Osteoblast (primary cell): ENCODE measurements at places on chromosomes 2 and 18.

DNA sequence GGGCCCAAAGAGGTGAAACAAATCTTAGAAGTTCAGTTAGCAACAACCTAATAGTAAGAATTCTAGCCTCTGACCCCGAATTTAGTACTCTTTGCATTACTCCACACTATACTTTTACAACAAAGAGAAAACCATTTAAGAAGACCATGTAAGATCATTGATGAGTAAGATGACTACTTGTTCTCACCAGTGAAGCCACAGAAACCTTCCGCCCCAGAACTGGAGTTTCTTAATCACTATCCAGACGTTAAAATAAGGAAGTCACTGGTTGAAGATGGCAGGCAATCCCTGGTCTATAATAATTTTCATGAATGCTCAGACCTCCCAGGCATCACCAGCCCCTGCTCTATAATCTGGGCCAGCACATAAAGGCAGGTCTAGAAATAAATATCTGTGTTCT, 95.0 kb downstream of the TMEM163 start:
- DNase-seq, result no peak

DNA sequence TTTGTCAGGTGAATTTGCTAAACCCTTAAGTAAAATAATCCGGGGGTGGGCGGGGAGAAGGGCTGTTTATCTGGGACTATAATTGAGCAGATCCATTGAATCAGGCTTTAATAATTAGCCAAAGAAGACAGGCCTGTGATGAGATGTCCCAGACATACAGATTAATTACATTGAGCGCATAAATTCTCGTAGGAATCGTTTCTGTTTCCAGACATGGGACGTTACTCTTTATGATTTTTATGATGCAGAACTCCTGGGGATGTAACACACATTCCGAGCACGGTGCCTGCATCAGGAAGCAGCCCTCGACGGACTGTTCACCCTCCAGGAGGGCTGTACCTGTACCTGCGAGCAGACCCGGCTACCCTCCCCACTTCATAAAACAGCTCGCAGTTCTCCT, 88.9 kb downstream of the SMIM21 start:
- no peak for DNase-seq

DNA sequence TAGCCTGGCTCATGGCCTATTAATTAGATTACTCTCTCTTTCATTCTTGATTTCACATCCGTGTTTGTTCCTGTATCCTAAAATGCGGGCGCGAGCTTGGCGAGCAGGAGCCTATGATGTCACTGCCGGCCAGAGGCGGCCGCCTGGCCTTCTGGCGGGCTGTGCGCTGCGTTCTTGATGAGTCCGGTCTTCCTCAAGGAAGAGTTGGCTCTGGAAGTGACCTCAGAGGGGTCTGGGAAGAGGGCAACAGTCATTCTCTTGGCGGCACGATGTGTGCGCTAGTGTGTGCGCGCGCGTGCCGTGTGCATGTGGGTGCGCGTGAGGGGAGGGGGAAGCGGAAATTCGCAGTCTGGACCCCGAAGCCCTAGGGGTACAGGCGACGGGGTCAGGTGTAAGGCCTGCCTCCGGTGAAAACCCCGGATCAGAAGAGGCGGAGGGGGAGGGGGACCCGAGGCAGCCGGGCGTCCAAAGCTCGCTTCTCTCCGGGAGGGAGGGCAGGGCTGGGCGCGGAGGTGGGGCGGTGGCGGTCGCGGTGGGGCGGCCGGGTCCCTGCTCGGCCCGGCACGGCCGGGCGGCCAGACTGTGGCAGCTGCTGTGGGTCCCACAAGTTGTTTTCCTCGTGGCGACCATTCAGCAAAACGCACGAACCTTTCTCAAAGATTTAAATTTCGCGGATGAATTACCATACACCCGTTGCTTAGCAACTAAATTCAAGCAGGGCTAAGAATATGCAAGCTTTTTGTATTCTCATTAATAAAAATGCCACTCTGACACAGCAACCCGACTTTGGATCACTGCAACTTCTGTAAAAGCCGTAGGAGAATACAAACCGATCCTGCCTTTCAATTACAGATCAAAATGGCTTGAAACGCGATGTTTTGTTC, 8.4 kb downstream of the POU3F3 start:
- peak; percentile 84 for DNase-seq

DNA sequence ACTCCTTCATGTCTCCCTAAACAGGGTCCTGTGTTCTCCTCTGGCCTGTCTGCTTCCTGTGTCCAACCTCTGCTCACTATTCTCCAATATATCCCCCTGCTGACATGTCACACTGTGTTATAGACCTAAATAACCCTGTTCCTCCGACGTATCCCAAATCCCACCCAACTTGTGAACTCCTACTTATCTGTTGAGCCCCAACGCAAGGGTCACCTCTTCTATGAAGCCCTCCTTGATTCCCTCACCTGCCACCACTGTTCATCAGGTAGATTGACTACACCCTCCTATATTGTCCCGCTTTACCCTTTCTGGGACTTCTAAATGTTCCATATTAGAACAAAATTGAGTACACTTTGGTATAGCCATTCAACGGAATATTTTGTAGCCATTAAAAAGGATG, 42.1 kb downstream of the PCARE start:
- DNase-seq, result peak; percentile 49

DNA sequence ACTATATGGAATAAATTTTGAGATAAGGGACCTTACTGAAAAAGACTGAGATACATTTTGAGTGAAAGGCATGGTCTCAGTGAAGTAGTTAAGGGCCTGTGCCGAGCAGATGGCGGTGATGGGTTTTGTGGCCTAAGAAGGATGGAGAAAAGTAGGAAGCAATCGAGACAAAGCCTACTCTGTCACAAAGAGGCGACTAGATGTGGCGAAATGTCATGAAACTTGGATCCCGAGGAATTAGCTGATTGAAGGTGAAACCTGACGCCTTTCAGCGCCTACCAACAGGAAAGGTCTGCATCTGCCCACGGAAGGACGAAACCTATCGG, 558 bp upstream of the CEP192 start:
- no peak for DNase-seq

DNA sequence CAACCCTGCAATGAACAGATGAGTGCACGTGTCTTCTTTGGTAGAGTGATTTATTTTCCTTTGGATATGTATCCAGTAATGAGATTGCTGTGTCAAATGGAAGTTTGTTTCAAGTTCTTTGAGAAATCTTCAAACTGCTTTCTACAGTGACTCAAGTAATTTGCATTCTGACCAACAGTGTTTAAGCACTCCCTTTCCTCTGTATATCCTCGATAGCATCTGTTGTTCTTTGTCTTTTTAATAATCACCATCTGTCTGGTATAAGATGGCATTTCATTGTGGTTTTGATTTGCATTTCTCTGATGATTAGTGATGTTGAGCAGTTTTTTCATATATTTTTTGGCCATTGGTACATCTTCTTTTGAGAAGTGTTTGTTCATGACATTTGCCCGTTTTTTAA, 1608.3 kb upstream of the ZEB2 start:
- DNase-seq, result no peak

- DNase-seq, result no peak
Measured at GRCh38 chr2:236303935-236304334, 39.7 kb upstream of the ASB18 start.

DNA sequence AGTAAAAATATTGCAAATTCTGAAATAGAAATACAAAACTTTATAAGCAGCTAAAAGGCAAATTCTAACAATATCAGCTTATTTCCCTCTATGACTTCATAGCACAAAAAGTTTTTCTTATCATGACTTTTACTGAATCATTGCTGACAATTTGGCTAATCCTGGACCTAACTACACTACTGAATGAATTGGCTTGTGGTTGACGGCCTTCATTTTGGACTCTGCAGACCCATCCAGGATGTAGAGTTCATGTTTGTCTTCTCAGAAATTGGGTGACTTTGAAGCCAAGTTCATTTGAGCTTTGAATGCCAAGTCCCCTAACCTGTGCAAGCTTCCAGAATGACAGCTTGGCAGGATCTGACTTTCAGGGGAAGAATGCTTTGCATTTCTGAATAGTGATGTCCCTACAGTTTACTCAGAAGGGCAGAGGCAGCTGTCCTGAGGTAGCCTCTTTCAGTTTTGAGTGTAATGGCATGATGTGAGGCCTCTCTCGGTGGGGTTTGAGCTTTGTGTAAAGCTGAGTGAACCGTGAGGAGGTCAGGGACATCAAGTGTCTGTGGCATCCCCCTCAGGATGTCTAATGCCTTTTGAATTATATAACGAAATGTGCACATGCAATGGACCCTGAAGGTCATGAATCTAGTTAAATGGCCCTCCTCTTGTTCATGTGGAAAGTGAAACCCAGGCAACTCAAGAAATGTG, 48.0 kb downstream of the EFEMP1 start:
- no peak for DNase-seq

GRCh38 chr2:42569116-42569711, 782 bp downstream of the MTA3 start:
- DNase-seq, result peak; percentile 94

GRCh38 chr2:176455816-176456291, 186.6 kb downstream of the MTX2 start:
- peak; percentile 34 for DNase-seq

DNA sequence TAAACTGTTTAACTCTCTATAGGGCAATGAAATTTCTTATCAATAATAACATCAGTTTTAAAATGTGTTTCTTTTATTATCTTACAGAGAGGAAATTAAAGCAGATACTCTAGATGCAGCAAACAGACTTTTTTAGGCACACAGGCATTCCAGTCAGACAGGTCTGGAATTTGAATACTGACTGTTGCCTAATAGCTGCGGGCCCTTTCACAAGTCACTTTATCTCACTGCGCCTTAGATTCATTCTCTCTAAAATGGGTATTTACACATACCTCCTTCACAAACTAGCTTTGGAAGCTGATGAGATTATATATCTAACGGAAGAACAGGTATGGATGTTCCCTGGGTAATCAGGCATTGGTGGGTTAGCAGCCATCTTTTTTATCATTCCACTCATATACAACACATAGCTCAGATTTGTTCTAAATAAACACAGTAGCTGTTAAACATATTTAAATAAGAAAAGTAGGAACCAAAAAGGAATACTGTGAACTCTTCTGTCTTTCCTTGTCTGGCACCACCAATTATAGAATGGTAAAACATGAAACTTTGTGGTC, 104.2 kb downstream of the LRP2 start:
- DNase-seq, result no peak

- DNase-seq, result no peak
Measured at GRCh38 chr2:179543361-179543901, 278.8 kb upstream of the SESTD1 start.

DNA sequence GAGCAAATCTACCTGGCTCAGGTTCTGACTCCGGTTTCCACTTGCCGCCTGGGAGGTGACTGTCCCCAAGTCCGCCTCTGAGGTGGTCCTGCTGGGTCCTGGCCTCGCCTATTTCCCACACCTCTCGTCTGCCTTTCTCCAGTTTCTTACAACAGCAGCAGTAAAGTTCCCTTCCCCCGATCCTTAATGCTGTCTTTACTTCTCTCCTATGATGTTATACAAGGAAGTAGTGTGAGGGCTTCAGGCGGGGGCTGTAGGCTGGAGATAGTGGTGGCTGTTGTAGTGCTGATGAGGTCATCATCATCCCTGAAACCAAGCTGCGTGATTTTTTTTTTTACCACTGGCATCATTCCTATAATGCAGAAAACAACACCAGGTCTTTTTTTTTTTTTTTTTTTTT, 18.9 kb downstream of the TGIF1 start:
- no peak for DNase-seq

DNA sequence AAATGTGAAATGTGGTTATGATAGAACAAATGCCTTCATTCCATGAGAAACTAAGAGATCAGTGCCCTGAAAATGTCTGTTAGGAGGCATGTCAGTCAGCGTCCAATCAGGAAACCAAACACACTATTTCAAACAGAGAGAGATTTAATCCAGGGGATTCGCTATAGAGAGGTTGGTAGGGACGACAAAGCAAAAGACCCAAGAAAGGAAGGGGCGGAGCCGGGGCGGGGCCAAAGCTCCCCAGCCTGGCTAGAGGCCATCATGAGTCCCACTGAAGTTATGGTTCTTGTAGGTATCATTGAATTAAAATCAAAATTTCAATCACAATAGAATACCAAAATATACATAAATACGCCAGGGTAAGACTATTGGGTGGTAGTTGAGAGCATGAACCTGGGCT, 32.9 kb upstream of the RNF149 start:
- no peak for DNase-seq

- no peak for DNase-seq
Measured at GRCh38 chr2:77479895-77480294, 42.3 kb downstream of the LRRTM4 start.

- no peak for DNase-seq
Measured at GRCh38 chr2:37527361-37527760, 144.1 kb downstream of the CDC42EP3 start.

DNA sequence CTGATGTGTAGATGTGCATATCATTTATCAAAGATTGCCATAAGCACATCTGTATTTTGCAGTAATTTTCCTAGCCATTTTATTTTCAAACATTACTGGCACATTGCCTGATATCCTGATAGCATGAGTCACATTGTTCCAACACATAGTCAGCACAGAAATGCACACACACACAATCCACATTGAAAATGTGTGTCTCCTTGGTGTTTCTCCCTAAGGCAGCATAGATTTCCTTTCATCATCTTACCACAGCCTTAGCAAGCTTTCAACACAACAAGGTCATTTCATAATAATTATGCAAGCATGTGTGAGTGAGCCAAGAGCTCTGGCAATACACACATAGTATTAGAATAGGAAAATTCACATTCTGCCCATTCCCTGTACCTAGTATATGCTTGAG, 245.4 kb upstream of the MEIS1 start:
- DNase-seq, result no peak

DNA sequence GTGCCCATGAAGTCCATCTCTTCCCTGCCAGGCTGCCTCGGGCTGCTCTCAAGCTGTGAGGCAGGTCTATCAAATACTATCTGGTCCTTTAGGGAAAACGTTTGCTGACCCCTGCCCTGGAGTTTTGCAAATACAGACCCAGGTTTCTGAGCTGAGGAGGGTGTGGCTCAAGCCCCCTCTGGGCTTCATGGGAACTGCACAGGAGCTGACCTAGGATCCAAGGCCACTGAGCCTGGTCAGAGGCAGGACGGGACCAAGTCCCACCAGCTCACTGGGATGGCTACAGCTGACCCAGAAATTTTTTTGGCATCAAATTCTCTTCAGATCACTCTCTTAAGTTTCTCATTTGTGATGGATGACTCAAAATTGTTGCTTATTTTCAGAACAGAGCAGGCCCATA, 14.1 kb downstream of the ZNF516 start:
- no peak for DNase-seq

DNA sequence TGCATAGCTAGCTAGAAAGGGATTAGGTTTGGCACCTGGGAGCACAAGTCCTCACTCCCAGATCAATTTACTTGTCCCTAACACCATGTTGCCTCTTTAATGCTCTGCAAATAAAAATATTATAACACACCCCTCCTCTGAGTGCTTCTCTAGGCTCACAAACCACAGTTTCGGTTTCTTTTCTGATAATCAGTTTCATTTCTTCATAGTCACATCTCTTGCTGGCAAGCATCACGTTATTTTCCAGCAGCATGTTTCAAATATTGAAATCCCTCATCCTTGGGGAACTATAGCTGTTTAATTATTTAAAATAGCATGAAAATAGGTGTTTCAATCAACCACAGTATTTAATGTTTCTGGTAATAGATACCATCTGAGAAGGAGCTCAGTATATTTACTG, 13.9 kb upstream of the SMCHD1 start:
- DNase-seq, result no peak
